ENCODE measurements at places on chromosomes 2 and 18.

DNA sequence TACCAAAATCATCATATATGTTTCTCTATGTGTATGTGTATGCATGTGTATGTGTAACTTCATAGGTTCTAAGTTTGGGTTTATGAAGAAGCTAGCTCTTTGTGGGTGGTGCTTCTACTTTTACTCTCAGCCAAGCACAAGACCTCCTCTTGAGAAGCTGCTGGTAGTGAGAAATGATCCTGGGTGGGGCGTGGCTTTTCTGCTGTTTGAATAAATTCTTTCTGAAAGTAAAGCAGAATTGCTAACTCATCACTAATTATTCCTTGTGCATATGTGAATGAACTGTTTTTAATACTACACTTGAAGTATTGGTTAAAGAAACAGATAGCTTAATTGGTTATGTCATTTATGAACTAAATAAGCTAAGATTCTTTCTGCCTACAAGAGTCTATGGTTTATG lies 7.6 kb upstream of the GAREM1 start:
- no peak for DNase-seq

DNA sequence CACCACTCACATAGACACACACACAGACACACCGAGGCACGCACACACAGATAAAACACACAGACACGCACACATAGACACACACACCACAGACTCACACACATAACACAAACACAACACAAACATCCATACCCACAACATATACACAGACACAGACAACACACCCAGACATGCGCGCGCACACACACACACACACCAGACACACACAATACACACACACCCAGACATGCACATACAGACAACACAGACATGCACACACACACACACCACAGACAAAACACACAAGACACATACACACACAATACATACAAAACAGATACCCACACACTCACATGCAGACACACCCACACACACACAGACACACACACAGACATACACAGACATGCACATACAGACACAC lies 95.4 kb upstream of the SMAD7 start:
- DNase-seq: no peak

DNA sequence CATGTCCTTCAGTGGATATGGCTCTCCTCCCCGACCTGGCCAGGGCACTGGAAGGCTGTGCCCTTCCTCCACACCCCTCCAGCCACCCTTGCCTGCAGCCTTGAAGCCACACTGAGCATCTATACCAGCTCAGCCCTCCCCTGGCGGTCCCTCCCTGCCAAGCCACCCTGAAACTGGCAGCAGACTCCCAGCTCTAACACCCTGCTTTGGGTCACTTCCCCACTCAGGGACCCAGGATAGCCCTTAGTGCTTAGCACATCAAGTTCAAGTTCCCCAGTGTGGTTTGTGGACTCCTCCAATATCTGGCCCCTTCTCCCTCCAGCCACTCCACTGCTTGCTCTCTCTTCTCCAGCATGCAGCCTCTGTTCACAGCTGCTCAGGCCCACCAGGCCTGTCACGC lies 89.4 kb downstream of the TNS1 start:
- DNase-seq: no peak

DNA sequence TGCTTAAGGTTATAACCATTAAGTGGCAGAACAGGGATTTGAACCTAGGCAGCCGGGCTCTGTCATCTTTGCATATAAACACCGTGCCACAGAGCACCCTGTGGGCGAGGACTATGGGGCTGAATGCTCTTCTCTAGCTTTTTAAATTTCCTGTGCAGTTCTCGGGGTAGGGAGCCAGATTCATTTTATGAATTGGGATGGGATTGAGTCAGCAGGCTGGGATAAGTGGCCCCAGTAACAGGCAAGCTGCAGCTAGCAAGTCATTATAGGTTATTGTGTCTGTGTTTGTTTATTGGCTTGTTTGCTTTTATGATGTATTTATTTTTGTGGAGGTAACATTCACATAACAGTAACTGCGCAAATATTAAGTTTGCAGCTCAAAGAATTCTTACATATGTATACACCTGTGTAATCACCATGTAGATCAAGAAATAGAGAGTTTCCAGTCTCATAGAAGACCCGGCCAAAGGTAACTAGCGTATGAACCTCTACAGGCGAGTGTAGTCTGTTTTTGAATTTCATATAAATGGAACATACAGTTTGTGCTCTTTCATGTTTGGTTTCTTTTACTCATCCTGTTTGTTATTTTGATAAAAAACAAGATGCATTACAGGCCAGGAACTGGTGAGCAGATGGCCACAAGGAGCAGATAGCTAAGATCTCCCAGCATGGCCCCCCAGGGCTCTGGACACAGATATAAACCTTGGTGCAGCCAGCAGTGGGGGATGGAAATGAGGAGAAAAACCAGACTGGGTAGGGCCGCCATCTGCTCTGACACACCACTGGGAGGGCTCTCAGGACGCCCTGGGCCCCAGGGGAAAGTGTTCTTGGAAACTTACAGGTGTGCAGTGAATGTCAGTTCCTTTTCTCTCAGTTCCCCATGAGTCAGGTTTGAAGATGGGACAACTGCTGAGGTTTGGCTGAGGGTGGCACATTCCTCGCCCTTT lies 49.2 kb upstream of the GPR155 start:
- no peak for DNase-seq

DNA sequence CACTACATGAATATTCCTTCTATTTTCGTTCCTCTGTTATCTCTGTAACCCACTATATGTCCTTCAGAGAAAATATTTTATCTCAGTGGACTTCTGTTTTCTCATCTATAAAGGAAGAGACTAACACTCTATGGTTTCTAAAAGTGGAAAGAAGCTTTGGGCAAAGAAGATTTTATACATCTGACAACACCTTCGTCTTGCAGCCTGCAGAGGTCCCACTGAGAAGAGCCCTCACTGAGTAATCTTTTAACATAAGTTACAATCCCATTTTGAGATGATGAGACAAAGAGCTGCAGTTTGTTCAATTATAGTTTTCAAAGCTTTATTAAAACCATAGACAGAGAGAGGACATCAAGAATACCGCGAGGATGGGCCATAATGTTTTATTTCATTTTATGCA lies 28.7 kb downstream of the XIRP2 start:
- DNase-seq: no peak

DNA sequence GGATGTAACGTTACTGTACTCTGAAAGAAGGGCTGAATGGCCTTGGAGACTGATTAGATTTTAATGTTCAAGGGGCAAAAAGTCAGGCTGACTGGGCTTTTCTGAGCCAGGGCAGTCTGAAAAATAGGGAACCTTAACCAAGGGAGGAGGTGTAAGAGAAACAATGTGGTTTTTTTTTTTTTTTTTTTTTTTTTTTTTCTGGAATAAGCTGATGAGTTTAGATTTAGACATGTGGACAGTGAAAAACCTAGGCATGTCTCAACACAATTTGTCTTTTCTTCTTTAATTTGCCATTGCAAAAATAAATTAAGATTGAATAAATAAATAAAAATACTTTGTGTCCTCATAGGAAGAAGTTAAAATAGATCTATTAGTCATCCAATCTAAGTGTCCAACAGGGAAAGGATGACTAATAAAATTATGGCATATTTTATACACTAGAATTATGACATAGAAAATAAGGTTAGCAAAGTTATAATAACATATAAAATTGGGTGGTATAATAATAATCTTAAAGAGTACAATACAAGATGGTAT lies 237.6 kb upstream of the TRIB2 start:
- DNase-seq: no peak

DNA sequence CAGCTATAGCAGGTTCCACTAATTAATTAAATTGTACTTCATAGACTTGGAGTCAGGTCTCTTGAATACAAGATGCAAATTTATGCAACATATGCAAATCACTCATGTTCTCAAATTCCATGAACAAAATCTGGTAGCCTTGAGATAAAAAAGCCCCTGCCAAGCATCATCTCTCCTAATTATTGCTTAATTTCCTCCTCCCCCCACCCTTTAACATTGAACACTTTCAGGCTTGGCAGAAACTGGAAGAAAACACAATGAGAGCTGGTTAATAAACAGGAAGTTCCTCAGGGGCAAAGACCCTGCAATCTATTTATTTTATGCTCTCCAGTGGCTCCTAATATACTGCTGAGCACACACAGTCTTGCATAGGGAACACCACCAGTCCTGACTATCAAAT lies 35.6 kb upstream of the ACVR1 start:
- no peak for DNase-seq

DNA sequence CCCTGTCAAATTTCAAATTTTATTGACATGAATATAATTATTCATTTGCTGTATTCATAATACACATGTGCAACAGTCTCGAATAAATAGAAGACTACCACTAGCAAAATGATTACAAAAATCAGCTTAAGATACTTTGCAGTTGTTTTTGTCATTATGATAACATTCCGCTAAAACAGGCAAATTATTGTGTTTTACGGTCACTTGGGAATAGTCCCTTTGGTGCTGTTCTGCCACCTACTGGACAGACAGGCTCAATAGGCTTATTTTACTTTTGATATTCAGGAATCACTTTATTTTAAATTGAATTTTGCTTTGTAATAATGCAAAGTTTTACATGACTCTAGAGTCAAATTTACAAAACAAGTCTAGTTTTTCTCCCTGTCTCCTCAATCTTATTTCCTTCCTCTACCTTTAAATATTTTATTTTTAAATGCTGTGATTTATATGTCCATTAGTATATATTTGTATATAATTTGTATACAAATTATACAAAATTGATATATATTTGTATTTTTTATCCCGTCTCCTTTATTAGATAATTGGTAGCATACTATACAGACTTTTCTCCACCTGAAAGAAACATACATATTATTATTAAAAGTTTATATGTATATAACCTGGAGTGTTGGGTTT lies 456.3 kb downstream of the DLGAP1 start:
- no peak for DNase-seq

DNA sequence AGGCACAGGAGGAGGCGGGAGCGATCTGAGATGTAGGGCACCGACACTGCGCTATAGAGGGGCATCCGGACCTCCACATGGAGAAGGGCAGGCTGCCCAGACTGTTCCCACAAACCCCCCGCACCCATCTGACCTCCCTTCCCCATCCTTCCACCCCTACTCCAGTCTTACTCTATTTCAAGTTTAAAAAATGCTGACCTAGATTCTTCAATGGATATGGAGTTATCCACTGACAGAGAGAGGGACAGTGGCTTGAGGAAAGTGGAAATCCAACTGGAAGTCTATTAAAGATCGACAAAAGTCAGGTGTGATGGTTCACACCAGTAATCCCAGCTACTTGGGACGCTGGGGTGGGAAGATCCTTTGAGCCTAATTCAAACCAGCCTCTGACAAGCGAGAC lies 5.1 kb upstream of the DGUOK start:
- no peak for DNase-seq

DNA sequence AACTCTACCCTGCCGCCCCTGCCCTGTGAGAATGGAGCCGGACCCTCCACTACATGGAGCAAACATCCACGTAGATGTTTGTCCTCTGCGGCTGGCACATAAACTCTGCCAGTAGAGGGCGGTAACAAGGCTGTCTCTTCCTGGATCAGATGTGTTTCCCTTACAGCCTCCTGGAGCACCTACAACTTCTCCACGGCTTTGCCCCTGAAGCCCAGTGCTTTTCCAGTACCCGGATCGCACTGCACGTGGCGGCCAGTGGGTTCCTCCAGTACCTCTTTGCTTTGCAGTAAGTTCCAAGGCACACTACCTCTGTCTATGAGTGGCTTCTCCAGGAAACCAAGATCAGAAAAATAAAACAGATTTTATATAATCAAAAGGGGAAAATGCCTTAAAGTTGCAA lies 651.3 kb downstream of the DCDC2C start:
- DNase-seq: no peak

DNA sequence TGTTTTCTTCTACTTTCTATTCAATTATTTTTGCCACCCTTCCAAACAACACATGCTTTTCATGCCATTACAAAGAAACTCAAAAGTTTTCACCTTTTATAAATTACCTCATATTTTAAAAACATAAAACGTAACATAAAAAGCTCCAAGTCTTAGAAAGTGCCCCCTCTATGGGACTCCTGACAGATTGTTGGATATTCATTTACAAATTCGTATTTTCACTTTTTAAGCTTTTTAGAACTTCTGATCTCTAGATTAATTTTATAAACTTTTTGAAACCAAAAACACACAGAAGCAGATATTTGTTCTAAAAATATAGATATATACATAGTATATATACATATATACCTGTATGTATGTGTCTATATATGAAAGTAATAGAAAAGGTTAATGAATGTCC lies 1.5 kb downstream of the COL5A2 start:
- DNase-seq: no peak

GRCh38 chr2:62894966-62895631 lies 155.5 kb upstream of the OTX1 start:
- DNase-seq: no peak

- DNase-seq: no peak
Measured at GRCh38 chr2:135620198-135620597, 88.9 kb downstream of the R3HDM1 start.

DNA sequence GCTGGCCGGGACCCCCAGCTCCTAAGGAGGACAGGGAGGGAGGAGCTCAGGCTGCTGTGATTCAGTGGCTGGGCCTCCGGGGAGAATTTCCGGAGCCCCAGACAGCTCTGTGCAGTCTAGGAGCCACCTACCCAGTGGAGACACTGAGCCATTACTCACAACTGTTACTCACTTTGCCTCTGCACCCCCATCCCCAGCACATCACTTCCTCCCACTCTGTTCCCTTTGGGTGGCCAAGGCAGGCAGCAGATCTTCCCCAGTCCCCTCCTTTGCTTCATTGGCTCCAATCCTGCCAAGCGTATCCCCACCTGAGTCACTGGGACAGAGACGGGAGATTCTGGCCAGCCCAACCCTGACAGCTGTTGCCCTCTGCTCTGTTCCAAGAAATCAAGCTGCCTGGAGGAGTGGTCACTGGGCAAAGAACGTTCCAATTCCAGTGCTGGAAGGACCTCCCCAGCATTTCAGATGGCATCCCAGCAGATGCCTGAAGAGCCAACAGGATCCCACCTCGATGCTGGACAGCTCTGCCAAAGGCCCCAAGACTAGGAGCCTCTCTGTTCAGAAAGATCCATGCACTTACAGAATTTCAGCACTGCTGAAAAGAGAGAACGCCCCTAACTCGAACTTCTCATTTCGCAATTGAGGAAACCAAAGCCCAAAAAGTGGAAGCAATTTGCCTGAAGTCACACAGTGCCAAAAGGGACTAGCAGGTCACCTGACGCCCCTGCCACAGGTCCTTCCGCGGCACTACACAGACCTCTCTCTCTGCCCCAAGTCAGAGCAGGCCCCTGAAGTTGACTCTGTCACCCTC lies 68.3 kb downstream of the TNS1 start:
- DNase-seq: no peak

GRCh38 chr2:105725388-105725787 lies 19.3 kb upstream of the NCK2 start:
- no peak for DNase-seq

- no peak for DNase-seq
Measured at GRCh38 chr2:97931118-97931857, 64.5 kb downstream of the TMEM131 start.

DNA sequence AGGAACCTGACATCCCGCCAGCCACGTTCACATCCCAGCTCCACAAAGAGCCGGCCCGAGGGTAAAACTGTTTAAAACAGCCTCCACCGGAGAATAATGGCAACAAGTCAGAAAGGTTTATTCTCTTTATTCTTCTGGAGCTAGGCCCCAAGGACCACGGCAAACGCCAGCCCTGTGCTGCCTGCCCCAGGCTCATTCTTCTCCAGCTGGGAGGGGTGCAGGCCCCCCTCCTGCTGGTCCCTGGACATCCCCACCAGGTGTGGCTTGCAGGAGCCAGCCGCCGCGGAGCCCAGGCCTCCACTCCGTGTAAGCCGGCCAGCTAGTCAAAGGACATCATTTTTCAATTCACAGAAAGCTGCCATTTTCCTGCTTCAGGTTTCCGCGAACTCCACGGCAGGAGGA lies 65.8 kb upstream of the SALL3 start:
- DNase-seq: no peak

- DNase-seq: no peak
Measured at GRCh38 chr2:133602538-133602937, 34.3 kb upstream of the NCKAP5 start.

Measured in stimulated activated CD4-positive, alpha-beta T cell treated with anti-CD3 and anti-CD28 coated beads, Interleukin-15, amount 100 ng/mL, for 48 hours (primary cell).